ENCODE measurements at places on chromosomes 7 and 10.

- no peak for DNase-seq
These were observed 14.3 kb upstream of the TLX1 start for GRCh38 chr10:101116754-101117153.

GRCh38 chr7:72183835-72184234, 228.3 kb downstream of the CALN1 start:
- no peak for DNase-seq

DNA sequence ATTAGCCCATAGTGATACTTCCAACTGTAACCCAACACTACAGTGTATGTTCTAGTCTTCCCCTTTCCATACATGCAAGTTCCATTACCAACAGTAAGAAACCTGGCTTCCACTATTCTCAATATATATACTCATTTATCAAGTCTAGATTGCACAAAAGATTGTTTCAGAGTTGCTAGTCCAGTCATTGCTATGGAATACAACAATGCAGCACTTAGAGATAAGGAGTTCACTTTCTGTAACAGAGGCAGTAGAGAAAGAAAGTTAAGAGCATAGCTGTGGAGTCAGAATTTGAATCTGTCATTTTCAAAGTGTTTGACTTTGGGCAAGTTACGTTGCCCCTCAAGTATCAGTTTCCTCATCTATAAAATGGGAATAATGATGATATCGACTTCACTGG, 90.1 kb downstream of the RTKN2 start:
- no peak for DNase-seq

DNA sequence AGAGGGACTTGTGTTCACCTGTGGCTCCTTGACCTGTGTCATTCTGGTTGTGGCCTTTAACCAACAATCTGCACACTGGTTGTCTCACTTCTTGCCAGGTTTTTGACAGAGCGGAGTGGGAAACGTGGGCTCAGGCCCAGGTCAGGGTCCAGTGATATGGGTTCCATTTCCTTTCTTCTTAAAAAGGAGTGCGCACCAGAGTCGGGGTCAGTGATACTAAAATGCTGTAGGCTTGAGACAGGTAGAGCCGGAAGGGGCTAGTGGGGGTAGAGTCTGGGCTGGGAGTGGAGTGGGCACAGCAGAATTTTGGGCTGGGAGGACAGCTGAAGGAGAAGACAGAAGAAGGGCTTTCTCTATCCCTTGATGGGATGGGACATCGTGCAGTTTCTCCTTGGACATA, 61.2 kb downstream of the SH2D4B start:
- DNase-seq, result no peak

DNA sequence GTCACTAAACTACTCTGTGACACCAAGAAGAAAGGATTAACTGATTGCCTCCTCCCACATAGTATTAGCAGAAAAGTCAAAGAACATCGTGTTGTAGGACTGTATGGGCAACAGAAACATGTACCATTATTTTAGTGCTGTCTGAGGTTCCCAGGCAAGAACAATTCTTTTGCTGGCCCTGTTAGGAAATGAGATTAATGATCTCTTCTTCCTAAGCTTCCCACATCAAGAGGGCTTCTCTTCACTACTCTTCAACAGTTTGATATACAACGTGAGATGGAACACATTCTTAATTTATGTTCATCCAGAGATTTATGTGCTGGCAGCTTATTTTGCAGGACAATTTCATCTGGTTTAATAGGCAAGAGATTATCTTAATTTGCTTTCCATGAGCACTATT, 219.6 kb downstream of the DOCK4 start:
- DNase-seq, result no peak

- no peak for DNase-seq
These were observed 1.2 kb downstream of the TBXAS1 start for GRCh38 chr7:139830292-139830691.

DNA sequence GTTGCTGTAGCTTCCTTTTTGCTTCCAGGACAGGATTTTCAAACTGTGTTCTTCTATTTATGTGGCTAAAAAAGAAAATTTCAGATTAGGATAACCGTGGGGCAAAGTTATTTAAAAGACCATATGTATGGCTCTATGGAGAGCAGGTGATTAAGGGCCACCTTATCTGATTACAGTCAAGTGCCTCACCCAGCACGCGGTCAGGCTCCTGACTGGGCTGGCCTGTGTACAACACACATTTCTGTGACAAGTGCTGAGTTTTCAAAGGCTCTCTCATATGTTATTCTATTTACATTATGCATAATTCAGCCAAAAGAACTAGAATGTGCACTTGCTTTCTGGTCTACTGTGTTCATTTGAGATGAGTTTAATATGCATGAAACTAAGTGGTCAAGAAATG, 547.4 kb downstream of the PHTF2 start:
- no peak for DNase-seq

GRCh38 chr7:44400033-44400511, 74.7 kb upstream of the CAMK2B start:
- DNase-seq, result no peak

DNA sequence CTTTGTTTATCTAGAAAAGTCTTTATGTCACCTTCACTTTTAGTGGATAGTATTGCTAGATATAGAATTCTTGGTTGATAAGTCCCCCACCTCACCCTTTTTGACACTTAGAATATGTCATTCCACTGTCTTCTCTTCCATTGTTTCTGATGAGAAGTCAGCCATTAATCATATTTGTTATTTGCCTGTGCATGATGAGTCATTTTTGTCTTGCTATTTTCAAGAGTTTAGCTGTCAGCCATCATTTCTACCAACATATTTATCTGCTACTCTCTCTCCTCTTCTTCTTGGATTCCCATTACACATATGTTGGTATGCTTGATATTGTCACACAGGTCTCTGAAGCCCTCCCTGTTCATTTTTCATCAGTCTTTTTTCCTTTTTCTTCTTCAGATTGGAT, 160.8 kb upstream of the TCF7L2 start:
- no peak for DNase-seq

- DNase-seq, result no peak
These were observed 19.0 kb downstream of the STEAP1 start for GRCh38 chr7:90173127-90173844.

- DNase-seq, result no peak
These were observed 15.8 kb downstream of the CPA1 start for GRCh38 chr7:130396109-130396508.

DNA sequence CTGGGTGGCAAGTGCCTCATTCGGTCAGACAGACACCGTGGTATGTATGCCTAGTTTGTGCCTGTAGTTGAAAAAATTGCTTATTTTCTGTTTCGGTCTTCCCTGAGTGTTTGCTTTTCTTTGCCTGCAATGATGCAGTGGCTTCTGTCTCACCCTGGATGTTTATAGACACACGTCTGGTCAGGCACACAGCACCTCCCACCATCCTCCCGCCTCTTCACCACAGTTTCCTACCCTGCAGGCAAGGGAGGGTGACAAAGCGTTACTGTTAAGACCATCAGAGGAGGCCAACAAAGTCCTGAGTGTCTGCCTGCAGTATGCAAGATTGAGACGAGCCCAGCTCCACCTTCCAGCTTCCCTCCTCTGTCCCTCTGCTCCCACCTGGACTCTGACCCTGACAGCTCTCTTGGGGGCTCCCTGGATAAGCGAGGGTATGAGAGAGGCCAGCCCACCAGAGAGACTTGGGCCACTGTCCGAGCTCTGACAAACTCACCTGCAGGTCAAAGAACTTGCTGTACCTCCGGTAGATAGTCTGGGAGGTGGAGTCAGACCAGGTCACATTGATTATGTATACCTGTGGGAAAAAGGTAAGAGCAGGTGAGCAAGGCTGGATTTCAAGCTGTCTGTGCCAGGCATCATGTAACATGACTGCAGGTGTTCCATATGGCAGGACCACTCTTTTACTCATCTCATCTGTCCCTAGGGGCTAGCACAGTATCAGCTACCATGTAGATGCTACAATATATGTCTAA, 54.4 kb downstream of the SH3PXD2A start:
- peak; percentile 14 for DNase-seq

DNA sequence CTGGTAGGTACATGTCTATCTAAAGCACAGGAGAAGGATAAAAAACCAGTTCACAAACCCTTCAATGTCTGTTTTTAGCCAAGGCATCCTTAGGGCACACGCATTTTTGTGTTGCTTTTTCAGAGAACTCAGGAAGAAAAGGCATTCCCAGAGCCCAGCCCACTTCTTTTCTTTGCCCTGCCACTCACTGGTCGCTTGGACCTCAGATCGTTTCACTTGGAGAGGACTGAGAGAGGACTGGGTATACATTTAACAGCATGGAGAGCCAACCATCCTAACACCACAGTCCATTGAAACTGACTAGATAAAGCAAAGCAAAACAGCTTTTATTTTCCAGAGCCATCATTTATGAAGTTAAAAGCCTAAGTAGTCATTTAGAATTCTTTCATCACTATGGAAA, 194.2 kb downstream of the CAMK1D start:
- no peak for DNase-seq
